RWPE2 (cell line): ENCODE measurements at places on chromosomes 7 and 10.

GRCh38 chr10:125472010-125472607 is 210.9 kb downstream of the TEX36 start:
- DNase-seq, result no peak

GRCh38 chr10:91135113-91135512 is 85.3 kb upstream of the PCGF5 start:
- DNase-seq, result no peak

GRCh38 chr10:72733989-72734388 is 42.0 kb downstream of the MCU start:
- DNase-seq, result no peak

DNA sequence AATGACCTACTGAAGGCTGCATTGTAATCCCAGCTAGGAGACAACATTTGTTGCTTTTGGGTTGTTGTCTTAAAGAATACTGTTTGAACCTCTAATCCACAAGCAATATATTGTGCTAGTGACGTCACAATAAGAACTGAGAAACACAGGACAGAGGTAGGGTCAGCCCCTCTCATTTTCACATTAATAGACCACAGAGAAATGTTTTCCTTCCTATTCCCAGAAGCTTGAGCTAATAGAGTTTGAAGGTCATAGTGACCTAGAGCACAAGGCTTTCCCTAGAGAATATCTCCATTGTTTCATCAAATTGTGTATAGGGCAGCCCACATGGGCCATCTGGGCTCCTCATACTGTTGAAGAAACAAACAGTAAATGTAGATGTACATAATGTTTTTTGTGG is 300.9 kb upstream of the AKR1E2 start:
- DNase-seq, result no peak

DNA sequence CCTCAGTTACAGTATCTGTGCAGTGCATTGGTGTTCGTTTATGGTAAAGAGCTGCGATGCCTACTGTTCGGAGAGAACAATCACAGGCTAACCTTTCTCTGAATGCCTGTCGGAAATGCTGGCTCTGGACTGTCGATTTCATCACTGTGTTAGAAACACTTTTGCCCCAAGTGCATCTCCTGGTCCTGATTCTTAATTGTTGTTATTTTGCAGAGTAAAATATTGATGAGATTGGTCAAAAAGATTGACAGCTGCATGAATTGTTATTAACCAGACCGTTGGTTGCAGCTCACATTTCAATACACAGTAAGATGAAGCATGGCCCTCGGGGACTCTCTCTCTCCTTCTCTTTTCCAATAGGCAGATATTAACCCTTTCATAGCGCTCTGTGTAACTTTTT is 557.4 kb upstream of the ADARB2 start:
- no peak for DNase-seq

- no peak for DNase-seq
These were observed 137.4 kb downstream of the LHPP start for GRCh38 chr10:124598773-124599587.

DNA sequence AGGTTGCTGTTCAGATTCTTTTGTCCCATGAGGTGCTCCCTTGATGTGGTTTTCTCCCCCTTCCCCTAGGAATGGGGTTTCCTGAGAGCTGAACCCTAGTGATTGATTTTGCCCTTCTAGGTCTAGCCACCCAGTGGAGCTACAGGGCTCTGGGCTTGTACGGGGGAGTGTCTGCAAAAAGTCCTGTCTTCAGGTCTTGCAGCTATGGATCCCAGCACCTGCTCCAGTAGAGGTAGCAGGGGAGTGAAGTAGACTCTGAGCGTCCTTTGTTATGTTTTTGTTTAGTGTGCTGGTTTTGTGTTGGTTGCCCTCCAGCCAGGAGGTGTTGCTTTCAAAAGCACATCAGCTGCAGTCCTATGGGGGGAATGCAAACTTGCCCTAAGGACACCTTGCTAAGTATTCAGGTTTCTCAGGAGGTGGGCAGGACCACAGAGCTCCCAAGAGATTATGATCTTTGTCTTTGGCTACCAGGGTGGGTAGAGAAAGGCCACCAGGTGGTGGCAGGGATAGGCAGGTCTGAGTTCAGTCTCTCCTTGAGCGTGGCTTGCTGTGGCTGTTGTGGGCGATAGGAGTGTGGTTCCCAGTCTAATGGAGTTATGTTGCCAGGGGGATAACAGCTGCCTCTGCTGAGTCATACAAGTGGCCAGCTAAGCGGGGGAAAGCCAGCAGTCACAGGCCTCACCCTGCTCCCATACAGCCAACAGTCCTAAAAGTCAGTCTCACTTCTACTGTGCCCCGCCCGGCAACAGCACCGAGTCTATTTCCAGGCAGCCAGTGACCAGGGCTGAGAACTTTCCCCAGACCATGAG is 92.4 kb upstream of the JCAD start:
- DNase-seq, result no peak

- peak; percentile 63 for DNase-seq
These were observed 22.8 kb upstream of the FOXL3 start for GRCh38 chr7:266851-267840.

DNA sequence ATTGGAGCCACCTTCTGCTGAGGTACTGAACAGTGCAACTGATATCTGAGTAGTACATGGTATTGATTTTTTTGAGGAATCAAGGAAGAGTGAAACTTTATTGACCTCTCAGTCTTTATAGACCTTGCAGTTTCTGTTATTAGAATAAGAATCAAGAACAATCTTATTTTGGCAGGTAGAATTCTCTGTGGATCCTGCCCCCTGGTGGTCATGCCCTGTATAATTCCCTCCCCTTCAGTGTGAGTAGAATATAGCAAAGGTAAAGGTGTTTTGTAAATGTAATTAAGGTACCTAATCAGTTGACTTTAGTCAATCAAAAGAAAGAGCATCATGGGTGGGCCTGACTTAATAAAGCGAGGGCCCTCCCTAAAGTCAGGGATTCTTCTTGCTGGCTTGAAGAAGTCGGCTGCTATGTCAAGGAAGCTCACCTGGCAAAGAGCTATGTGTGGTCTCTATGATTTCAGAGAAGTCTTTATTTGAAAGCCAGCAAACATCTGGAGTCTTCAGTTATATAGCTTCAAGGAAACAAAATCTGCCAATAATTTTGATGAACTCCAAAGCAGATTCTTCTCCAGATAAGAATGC is 142.8 kb downstream of the LSM5 start:
- DNase-seq, result no peak

GRCh38 chr7:55517191-55517633 is 55.1 kb downstream of the VOPP1 start:
- DNase-seq, result no peak

GRCh38 chr7:29370531-29371314 is 176.1 kb downstream of the CHN2 start:
- no peak for DNase-seq

DNA sequence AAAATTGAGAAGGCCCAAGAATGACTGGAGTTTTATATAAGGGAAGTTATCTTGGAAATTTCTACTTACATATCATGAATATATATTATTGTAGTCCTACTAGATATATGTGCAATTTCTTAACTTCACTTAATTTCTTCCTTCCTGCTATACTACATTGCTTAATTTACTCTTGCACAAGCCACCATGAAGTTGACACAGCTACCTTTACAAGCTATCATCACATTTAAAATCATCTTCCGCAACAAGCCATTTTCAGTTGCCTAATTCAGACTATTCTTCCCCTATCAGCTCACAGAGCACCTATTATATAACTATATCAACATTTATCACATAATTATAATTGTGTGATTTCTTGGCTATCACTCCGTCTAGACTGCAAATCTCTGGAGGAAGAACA is 418.4 kb downstream of the PARD3 start:
- no peak for DNase-seq

- no peak for DNase-seq
These were observed 160.5 kb upstream of the FERD3L start for GRCh38 chr7:19305698-19306097.

DNA sequence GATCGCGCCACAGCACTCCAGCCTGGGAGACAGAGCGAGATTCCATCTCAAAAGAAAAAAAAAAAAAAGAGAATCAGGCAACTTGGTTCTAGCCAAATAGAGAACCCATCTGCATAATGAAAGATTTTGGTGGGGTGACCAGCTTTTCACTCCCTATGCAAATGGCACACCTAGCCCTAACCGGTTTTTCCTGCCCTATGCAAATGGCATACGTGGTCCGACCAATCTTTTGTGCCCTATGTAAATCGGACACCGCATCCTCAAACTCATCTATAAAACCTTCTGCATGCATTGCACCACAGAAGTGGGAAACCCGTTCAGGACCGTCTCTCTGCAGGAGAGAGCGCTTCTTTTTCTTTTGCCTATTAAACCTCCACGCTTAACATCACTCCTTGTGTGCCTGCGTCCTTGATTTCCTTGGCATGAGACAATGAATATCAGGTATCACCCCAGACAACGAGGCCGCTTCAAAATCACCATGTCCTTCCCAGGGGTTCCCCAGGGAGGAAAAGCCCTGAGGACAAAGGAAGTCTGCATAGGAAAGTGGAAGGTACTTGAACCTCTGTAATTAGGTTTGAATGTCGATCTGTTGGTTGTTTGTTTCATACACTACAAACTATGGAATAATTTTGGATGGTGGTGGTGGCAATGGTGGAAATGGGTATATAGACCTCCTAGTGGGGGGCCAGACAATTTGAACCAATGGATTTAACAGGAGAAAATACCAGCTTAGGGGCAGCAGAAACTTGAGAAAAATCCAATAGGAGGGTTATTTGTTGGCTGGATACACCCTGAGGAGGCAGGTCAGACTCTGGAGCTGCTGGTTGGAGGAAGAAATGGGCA is 396.2 kb downstream of the TYW1 start:
- no peak for DNase-seq

GRCh38 chr10:123792248-123792978 is 99.2 kb downstream of the CPXM2 start:
- DNase-seq, result no peak

DNA sequence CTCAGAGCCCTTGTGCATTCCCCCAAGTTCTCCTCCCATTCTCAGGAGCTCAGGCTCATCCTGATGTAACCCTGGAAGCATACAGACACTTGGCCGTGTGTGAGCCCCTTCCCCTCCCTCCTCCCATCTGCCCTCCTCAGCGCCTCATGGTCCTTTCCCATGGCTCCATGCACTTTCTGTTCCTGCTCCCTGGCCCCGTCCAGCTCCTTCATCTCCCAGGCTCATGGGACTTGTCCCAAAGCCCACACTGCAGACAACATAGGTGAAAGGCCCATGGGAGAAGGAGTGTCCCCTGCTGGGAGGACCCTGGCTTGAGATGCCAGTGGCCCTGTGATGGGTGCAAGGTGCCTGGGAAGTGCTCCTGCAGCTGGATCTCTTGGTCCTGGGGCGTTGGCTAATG is 24.2 kb upstream of the SLC29A3 start:
- DNase-seq, result no peak

GRCh38 chr10:55449981-55450380 is 649.0 kb upstream of the PCDH15 start:
- no peak for DNase-seq

DNA sequence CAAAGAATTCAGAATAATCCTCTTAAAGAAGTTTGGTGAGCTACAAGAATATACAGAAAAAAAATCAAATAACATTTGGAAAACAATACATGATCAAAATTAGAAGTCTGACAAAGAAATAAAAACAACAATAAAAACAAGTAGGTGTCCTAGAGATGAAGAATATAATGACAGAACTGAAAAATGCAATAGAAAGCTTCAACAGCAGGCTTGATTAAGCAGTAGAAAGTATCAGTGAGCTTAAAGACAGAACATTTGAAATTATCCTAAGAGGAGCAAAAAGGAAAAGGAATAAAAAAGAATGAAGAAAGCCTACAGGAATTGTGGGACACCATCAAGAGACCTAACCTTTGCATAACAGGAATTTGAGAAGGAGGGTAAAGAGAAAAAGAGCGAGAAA is 238.8 kb downstream of the ZEB1 start:
- no peak for DNase-seq

- no peak for DNase-seq
These were observed 292.4 kb upstream of the NPSR1 start for GRCh38 chr7:34365611-34366010.

- DNase-seq, result no peak
These were observed 132.4 kb upstream of the PRSS1 start for GRCh38 chr7:142616842-142617241.

GRCh38 chr10:74071157-74071556 is 73.2 kb downstream of the VCL start:
- no peak for DNase-seq

DNA sequence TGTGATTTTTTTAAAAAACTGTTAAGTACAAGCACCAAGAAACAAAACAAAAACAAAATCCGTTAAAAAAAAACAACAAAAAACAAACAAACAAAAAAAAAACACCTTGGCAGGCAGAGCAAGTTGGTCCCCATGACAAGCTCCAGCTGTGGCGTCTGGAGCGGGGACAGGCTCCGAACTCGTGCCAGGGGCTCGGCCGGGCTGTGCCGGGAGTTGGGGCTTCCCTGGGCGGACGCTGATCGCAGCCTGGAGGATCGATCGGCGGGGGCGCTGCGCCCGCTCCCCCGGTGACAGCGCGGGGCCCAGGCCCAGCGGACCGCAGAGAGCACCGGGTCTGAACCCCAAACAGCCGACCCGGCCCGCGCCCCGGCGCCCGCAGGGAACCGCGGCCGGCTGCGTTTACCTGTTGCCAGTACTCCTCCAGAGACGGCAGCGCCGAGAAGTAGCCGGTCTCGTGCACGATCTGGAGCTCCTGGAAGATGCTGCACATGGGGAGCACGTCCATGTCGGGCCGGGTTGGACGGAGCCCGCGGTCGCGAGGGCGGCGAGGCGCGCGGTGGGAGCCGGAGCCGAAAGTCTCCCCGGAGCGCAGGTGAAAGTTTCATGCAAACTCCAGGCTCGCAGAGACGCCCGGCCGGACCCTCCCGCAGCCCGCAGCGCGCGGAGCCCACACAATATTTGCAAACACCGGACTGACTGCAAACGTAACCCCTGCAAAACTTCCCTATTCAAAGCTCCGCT is at the start of gene KLF6:
Gene KLF6 (minus strand): TSS at position 700 of the 741 bp plus-strand sequence. CDS start 195 bp downstream, at position 505.
- DNase-seq, result no peak

GRCh38 chr7:84247591-84247990 is 53.0 kb upstream of the SEMA3A start:
- no peak for DNase-seq

GRCh38 chr10:114387784-114388183 is 16.5 kb downstream of the AFAP1L2 start:
- no peak for DNase-seq

DNA sequence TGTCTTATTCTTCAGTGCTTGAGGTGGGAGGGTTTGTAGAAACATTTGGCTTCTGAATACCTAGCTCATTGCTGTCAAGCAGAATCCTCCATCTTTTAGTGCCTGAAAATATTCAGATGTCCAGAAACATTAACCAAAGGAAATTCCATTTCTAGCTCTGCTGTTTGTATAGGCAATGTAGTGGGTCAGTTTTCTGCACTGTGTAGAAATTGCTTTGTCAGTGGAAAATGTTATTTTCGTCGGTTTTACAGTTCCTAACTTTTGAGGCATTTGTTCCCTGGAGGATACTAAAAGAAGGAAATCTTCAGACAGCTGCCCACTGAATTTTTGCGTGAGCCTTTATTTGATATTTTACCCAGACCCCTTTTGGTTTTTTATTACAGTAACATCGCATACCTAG is 143.4 kb downstream of the TPST1 start:
- no peak for DNase-seq

GRCh38 chr10:131272897-131273451 is 38.5 kb downstream of the TCERG1L start:
- peak; percentile 41 for DNase-seq

GRCh38 chr7:55966851-55967250 is 2.5 kb downstream of the NIPSNAP2 start:
- no peak for DNase-seq
